ENCODE measurements at places on chromosomes 13 and 19.

- H3K27ac ChIP-seq: no peak overlapping the region
- no peak overlapping the region for H3K4me3 ChIP-seq
Measured at GRCh38 chr19:44822177-44822576, 13.3 kb downstream of the BCAM start.

- DNase-seq: no peak
- no peaks in the 10 kb centered on the region for H3K36me3 ChIP-seq
- no peaks in the 10 kb centered on the region for H3K27me3 ChIP-seq
- H3K4me3 ChIP-seq: no peak overlapping the region
- no peaks in the 10 kb centered on the region for H3K4me1 ChIP-seq
Measured at GRCh38 chr13:35489050-35489449, 12.6 kb upstream of the MAB21L1 start.

DNA sequence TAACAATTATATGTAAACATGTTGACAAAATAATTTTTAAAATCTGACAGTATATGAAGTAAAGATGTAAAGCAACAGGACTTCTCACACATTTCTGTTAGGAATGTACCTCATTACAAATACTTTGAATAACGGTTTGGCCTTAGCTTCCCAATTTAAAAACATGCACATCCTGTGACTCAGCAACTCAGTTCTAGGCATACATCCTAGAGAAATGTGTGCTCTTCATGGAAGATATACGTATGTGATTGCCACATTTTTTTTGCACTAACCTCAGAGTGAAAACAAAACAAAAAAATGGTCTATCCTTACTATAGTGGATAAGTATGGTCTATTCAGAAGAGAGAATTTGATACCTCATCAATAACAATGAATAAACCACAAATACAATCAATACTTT, 314.6 kb downstream of the LIG4 start:
- H3K36me3 ChIP-seq: no peaks in the 10 kb centered on the region
- no peaks in the 10 kb centered on the region for H3K4me1 ChIP-seq
- no peak for DNase-seq

DNA sequence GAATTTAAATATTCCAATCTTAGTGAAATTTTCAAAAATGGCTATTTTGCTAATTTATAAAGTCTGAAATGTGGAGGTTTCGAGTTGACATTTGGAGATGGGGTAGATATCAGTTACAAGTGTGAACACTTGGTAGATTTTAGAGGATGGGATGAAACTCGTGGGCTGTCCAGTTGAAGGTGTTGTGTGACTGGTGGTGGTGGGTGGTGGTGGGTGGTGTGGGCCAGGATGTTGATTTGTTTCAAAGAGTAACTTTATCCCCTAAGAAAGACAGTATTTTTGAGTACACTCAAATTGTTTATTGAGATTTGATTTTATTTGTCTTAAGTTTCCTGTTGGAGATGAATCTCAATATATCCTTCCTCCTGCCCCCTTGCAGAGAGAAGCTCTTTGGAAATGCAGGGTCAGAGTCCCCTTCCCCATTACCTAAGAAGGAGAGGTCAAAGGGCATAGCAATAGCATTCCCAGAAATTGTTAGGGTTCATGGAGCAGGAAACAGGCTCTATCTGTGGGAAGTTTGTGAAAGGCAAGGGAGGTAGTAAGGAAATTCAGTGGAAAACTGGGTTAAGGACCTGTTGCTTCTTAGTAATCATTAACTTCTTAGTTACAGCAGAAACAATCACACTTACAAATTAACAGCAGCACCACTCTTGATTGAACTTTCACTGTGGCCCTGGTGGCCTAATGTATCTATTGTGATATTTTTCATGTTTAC, 133.6 kb upstream of the RNF113B start:
- DNase-seq: no peak
- H3K4me3 ChIP-seq: no peak overlapping the region

DNA sequence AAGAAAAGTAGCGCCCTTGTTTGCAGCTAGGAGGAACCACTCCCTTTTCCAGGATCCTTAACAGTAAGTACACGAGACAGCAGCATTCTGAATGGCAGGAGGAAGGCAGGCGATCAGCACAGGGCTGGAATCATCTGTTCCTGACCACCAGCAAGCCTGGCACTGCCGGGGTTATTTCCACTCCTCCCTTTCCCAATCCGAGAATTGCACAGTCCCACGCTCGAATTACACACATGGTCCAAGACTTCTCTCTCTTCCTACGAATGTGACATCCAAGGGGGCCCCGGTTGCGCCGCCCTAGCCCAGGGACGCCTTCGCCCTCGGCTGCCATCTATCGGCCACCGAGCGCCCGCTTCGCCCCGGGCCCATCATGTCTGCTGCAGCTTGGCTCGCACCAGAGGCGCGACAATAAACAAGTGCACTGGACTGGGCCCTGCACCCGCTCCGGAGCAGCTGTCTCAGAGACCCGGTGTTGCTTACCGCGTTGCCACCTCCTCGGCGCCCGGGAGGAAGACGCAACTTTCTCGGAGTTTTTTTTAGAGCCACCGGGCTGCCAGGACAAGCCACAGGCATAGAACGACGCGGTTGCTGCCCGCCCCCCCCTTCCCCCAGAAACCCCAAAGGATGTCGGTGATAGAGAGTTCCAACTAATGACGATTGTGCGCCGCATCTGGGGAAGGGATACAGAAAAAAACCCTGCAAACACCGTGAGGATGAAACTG, at the start of gene SLITRK5:
SLITRK5 (plus strand) TSS at position 341 of the 722 bp plus-strand sequence. CDS start 4,018 bp downstream, outside the sequence.
- H3K4me1 ChIP-seq: 0 out of 2 replicates have a peak, but pooled peaks cover 4% of the 10 kb centered on the region
- H3K27me3 ChIP-seq: no peaks in the 10 kb centered on the region
- H3K27ac ChIP-seq: no peak within 1 kb of the TSS
- peak; percentile 81 for DNase-seq
- no peaks in the 10 kb centered on the region for H3K36me3 ChIP-seq

- no peaks in the 10 kb centered on the region for H3K27me3 ChIP-seq
- no peaks in the 10 kb centered on the region for H3K4me1 ChIP-seq
- peaks cover 17% of the 10 kb centered on the region for H3K36me3 ChIP-seq
- H3K27ac ChIP-seq: no peak overlapping the region
- H3K4me3 ChIP-seq: no peak overlapping the region
- no peak for DNase-seq
Measured at GRCh38 chr19:16118489-16119033, 6.9 kb downstream of the RAB8A start.

DNA sequence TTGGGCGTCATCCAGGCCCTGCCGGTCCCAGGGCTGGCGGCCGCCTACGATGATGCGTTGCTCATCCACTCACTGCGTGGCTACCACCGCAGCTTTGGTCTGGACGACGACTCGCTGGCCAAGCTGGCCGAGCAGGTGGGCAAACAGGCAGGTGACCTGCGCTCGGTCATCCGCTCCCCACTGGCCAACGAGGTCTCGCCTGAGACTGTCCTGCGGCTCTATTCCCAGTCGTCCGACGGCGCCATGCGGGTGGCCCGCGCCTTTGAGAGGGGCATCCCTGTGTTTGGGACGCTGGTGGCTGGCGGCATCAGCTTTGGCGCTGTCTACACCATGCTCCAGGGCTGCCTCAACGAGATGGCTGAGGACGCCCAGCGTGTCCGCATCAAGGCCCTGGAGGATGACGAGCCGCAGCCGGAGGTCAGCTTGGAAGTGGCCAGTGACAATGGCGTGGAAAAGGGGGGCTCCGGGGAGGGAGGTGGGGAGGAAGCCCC, 3.5 kb downstream of the IRGC start:
- H3K27ac ChIP-seq: no peak overlapping the region
- DNase-seq: no peak
- no peak overlapping the region for H3K4me3 ChIP-seq
- H3K36me3 ChIP-seq: no peaks in the 10 kb centered on the region

DNA sequence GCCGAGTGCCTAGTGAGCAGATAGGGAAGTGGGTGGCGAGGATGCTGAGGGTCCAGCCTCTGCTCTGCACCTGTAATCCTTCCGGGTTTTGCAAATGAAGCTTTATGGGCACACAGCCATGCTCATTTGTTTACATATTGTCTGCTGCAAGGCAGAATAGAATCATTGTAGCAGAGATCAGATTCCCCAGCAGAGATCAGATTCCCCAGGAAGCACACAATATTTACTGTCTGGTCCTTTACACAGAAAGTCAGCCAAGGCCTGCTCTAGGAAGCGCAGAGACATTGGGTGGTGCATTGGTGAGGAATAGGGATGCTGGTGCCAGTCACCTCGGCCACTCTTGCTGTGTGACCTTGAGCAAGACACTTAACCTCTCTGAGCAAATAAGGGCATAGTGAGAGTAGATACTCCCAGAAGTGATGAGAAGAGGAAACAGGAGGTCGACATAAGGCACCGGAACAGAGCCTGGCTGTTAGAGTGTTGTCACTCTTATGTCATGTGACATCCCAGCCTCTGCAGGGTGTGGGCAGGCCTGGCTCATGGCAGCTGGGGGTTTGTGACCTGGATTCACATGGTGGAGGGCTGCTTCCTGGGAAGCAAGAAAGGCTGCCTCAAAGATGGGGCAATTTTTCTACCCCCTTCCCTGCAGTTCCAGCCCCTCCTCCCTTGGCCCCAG, 25.6 kb downstream of the CARM1 start:
- H3K27ac ChIP-seq: no peak overlapping the region
- DNase-seq: no peak
- no peaks in the 10 kb centered on the region for H3K27me3 ChIP-seq
- no peaks in the 10 kb centered on the region for H3K36me3 ChIP-seq
- H3K4me3 ChIP-seq: no peak overlapping the region

GRCh38 chr19:18353378-18354005, 13.1 kb downstream of the PGPEP1 start:
- no peak overlapping the region for H3K27ac ChIP-seq
- no peak overlapping the region for H3K4me3 ChIP-seq
- peaks cover 10% of the 10 kb centered on the region for H3K4me1 ChIP-seq
- no peaks in the 10 kb centered on the region for H3K27me3 ChIP-seq
- DNase-seq: no peak

DNA sequence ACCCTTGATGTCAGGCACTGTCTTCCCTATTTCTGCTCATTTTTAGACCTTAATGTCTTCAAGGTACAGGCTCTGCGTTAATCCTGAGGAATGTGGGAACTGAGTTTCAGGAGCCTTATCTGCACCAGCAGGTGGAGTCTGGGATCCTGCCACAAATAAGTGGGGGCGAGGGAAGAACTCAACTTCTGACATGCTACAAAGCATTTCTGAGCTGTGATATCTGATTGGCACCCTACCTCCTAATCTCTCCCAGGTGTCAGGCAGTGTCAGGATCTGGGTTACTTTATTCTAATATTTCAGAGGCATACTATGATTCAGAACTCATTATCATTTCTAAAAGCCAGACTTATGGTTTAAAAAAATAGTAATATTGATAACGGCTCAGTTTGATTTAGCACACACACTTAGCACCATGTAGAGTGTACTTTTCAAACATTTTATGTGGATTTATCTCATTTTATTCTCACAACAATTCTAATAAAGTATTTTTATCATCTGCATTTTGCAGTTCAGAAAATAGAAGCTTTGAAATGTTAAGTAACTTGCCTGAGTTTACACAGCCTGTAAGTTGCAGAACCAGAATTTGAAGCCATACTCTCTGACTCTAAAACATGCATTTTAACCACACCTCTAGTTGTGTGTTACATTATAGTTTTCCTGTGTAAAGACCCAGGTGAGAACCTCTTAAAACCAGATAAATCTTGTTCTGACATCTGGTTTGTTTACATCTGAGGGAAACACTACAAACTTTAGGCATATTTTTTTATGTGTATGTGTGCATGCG, 358.6 kb downstream of the TDRD3 start:
- no peak overlapping the region for H3K27ac ChIP-seq
- H3K27me3 ChIP-seq: no peaks in the 10 kb centered on the region
- no peak overlapping the region for H3K4me3 ChIP-seq
- H3K36me3 ChIP-seq: no peaks in the 10 kb centered on the region
- H3K4me1 ChIP-seq: no peaks in the 10 kb centered on the region

DNA sequence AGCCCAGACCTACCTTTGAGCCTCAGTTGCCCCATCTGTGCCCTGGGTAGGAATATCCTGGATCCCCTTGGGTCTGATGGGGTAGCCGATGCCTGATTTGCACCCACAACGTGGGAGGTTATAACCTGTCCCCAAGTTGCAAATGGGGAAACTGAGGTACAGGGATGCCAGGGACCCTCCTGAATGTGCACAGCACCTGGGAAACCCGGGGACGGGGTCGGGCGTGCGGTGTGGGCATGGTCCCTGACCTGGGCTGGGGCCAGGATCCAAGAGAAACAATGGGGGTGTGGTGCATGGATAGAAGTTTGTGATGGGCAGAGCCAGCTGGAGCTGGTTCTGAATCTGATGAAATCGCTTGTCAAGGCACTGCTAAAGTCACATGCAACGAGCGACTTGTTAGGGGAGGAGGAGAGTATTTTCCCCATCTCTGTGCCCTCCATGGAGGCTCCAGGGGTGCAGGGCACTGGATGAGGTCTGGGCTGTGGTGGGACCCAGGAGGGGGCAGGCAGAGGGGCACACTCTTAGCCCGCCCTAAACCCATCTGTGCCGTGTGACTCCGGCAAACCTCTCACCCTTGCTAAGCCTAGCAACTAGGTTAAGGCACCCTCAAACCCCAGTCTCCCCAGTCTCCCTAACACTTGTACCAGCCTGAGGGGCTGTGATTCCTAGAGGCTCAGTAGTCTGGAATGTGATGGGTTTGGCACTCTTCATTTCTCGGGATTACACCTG, 749 bp downstream of the GDF15 start:
- H3K27ac ChIP-seq: peak overlapping the region; percentile 73
- peaks cover 15% of the 10 kb centered on the region for H3K4me1 ChIP-seq
- H3K36me3 ChIP-seq: peaks cover 28% of the 10 kb centered on the region
- peak overlapping the region; percentile 91 for H3K4me3 ChIP-seq
- no peak for DNase-seq
- H3K27me3 ChIP-seq: no peaks in the 10 kb centered on the region

DNA sequence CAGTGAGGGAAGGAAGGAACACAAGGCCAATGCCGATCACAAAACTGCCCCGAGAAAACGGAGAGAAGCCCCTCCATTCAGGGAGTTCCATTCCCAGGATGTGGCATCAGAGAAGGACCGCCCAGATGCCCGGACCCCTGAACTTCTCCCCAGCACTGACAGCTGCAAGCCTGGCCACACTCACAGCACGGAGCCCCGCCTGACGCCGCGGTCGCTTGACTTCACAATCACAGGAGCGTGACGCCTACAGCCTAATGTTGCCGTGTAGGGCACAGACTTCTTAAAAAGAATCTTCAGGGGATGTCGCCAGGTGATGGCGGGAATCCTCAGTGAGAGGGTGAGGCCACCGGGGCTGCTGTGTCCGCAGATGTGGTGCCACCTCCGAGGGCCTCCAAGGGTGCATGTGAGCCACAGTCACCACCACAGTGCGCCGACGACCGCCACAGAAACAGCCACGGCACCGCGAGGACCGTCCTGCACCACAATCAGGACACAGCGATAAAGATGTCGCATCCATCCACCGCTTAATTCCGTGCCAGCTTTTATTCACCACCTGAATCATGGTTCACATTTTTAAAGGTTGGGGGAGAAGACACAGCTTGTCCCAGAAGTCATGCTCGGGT, 77.2 kb downstream of the SPACA7 start:
- H3K4me3 ChIP-seq: no peak overlapping the region
- H3K36me3 ChIP-seq: no peaks in the 10 kb centered on the region
- H3K27me3 ChIP-seq: peaks cover 98% of the 10 kb centered on the region
- H3K27ac ChIP-seq: no peak overlapping the region
- DNase-seq: no peak

- H3K4me3 ChIP-seq: no peak overlapping the region
- H3K36me3 ChIP-seq: no peaks in the 10 kb centered on the region
- H3K27me3 ChIP-seq: no peaks in the 10 kb centered on the region
- DNase-seq: peak; percentile 51
- H3K27ac ChIP-seq: no peak overlapping the region
- no peaks in the 10 kb centered on the region for H3K4me1 ChIP-seq
Measured at GRCh38 chr19:48724796-48725753, 5.5 kb upstream of the MAMSTR start.
